ENCODE measurements at places on chromosomes 2 and 18. TPM values are rescaled to one million over a fixed set of nuclear protein-coding genes. Genes with fewer than 3 reads are reported as not detected.

Gene AFF3
- total RNA-seq = 6.8 TPM

Gene ORC4
- total RNA-seq = 46.8 TPM

DNA sequence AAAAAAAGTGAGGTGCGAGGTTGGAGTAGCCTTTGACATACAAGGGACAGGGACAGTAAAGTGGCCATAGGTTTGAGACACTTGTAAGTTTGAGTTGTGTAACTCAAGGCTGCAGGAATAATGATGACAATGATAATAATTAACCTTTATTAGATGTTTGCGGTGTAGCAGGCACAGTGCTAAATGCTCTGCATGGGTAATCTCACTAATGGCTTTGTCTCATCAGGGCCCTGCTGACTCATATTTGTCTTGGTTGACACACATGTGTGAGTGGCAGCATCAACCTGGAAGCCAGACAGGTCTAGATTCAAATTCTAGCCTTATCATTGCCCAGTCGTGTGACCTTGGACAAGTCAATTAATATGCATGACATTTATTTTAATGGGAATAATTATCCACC is 126.2 kb downstream of the FSHR start:
- no peak for DNase-seq

DNA sequence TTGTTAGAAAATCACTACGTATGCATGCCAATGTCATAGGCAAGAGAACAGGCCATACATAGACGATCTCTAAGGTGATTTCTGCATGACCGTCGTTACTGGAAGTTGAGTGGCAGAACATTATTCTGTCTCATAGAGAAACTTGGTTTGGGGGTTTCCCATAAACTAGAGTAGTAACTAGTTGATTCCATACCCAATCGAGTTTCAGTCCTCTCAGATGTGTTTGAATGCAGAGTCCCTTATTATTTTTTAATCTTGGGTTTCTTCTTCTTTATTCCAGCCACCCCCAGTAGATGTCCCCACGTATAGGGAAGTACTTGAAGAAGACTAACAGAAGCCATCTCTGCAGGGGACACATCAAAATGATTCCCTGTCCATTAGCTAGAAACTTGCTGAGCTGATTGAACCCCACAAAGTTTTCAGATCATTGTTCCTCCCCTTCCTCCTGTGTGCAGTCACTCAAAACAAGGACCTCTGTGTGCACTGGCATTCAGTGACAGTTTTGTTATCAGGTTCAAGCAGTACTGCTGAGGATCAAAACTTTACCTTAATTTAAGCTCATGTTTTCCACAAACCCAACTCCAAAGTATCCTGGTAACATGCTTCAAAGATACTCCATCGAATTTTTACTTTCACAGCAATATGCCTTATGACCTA is 68.4 kb upstream of the CDCA7 start:
- no peak for DNase-seq

- DNase-seq = no peak
Measured at GRCh38 chr2:98552499-98553179, 55.7 kb downstream of the COA5 start.

GRCh38 chr18:31741097-31741735 is 19.5 kb downstream of the SLC25A52 start:
- DNase-seq = no peak

GRCh38 chr18:926946-927345 is 22.3 kb downstream of the ADCYAP1 start:
- DNase-seq = no peak

GRCh38 chr2:122340246-122340645 is 584.8 kb downstream of the TSN start:
- DNase-seq = no peak

Gene C2orf66
- not detected for total RNA-seq

DNA sequence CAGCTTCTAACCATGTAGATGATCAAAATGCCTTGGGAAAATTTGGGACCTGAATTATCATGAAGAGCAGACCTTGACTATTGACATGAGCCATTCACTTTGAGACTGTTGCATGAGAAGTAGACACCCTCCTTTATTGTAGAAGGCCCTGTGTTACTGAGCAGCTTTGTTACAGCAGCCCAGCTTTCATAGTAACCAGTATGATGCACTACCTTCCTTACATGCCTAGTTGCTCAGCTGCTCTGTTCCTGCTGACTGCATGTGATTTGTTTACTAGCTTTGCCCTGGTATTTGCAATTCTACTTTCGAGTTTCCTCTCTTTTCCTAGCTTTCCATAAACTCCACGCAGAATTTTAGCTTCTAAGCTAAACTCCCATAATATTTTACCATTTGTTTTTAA is 11.2 kb upstream of the FN1 start:
- DNase-seq = no peak

Data from Right ventricle myocardium inferior (tissue), 1 donor.